Activated CD4-positive, alpha-beta T cell treated with anti-CD3 and anti-CD28 coated beads, Interleukin-2, amount 50 U/mL, for 24 hours (primary cell): ENCODE measurements at places on chromosomes 1 and 21.
A peak's percentile ranks its signal among the peaks of the same experiment; 100 is the strongest.

DNA sequence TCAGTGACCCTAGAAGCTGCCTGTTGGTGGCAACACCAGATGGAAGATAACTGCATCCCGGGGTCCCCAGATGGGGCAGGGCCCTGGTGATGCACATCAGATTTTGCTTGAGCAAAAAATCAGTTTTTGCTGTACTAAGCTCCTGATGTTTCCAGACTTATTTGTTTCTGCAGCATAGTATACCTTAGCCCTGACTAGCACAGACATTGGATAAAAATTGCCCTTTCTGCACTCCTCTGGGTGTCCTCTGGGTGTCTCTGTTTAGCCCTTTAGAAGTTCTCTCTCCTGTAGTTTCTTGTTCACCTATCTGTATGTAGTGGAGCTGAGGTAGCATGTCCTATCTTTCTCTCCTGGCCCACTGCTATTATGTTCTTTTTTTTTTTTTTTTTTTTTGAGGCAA, 30.3 kb upstream of the PLA2G2C start:
- DNase-seq: peak; percentile 11

DNA sequence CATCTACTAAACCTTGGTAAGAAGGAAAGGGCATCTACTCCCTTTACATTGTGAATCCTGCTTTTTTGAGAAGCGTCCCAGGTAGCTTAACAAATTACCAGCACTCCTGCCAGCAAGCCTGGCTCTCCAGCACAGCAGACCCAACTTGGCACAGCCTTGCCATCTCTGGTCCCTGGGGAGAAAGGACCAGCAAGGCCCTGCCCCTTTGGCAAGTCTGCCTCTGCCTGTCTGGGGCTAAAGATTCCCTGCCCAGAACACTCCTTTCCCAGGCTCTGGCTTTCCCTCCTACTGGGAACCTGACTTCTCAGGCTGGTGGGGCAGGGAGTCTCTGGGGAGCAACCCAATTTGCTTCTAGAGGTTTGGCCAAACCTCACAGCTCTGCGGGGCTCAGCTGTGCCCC, 68.5 kb downstream of the ATP2B4 start:
- no peak for DNase-seq

DNA sequence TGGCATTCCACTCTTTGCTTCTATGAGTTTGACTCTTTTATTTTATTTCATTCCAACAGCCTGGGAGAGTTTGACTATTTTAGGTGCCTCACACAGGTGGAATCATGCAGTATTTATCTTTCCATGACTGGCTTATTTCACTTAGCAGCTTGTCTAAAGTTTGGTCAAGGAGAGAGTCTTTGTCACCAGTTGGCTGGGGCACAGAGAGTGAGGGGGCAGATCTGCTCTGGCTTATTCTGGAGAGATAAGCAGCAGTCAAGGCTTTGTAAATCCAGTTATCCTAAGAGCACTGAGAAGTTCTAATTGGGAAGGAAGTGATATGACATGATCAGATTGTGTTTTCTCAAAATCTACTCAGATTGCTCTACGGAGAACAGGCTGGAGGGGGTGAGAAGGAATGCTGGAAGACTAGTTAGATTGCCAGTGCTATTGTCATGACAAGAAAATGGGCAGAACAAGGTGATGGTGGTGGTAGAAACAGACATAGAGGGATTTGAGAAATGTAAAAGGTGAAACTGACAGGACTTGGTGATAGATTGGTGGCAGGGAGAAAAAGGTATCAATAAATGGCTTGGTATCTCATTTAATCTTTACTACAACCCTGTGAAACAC, 12.1 kb upstream of the CTTNBP2NL start:
- DNase-seq: no peak

DNA sequence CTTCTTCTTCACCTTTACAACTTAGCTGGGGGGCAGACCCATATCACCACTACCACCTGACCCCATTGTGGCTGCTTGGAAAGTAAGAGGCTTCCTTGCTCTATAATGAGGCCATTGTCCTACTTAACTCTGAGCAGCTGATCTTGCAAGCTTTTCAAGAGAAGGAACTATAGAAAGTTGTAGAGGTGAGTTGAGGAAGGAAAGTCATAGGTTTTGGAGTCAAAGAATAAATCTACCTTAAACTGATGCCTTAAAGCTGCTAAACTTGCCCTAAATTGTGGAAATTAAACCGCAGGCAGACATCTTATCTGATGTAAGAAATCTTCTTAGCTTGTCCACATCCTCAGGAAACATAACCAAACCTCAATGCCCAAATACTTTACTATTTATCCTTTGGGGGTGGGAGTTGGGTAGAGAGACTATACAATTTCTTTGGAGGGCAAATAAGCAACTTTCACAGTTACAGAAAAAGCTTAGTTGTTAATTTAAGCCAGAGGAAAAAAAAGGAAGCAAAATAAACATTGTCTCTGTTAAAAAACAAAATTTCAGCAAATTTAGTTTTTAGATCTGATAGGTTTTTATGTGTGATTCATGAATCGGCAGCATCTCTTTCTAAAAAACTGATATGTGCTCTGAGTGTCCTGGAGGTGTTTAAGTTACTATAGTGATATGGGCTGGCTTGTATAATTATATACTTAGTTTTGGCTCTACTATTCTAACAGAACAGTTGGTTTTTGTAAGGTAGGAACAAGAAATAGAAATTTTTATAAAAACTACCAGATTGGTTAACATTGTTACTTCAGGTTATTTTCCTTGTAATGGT, 4.7 kb downstream of the IL23R start:
- DNase-seq: no peak

DNA sequence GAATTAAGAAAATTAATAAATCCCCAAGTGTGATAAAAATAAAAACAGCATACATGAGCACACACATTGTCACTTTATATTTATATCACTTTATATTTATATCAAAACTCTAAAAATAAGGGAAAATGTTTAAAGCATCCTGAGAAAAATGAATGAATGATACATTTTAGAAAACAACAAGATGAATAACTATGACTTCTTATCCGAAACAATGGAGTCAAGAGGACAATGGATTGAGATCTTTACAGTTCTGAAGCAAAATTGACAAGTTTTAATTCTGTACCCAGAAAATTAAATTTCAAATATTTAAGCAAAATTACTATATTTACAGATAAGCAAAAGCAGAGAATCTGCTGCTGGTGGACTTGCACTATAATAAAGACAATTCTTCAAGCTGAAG, 512.6 kb downstream of the MRPL39 start:
- DNase-seq: no peak

GRCh38 chr1:224641030-224641429, 24.9 kb downstream of the CNIH3 start:
- no peak for DNase-seq
